ENCODE measurements at places on chromosomes 16 and 17.

GRCh38 chr17:20253323-20253722, 214.0 kb downstream of the LGALS9B start:
- DNase-seq = no peak

- peak; percentile 55 for DNase-seq
Measured at GRCh38 chr17:1179818-1180742, at the start of gene ABR. TSS of gene ABR (minus strand) at chr17:1179981. CDS start at chr17:1179727, 254 bp downstream.

DNA sequence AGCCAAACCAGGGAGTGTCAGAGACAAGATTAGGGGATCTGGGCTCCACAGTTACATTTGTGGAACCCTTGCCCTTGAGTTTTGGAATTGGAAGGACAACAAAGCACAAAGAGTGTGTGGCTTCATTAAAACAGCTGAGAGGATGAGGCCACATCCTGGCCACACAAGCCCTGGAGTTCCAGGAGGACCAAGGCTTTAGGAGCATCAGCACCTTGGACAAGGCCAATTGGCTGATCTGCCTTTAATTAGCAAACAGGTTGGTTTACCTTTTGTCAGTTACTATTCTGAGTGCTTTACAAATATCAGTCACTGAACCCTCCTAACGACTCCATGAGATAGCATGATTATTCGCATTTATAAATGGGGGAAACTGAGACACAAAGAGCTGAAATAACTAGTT, 54.7 kb downstream of the SLC6A2 start:
- no peak for DNase-seq

DNA sequence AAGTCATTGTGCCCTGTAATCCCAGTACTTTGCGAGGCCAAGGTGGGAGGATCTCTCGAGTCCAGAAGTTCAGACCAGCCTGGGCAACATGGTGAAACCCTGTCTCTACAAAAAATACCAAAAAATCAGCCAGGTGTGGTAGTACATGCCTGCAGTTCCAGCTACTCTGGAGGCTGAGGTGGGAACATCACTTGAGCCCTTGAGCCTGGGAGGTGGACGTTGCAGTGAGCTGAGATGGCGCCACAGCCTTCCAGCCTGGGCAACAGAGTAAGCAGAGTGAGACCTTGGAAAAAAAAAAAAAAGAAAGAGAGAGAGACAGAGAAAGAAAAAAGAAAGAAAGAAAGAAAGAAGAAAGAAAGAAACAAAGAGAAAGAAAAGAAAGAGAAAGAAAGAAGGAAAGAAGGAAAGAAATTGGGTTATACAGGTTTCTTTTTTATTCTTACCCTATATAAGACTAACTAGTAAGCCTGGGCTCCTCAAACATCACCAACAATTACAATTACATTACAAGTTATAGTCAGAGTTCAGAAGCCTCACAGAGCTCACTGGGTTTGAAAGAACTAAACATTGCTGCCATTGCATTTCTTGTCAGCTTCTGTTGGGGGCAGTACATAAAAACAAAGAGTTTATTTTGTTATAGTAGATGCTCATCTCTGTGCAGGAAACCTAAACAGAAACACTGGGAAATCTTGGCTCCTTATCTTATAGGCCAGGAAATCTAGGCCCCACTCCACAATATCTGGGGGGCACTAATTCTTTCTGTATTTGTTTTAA, 6.7 kb upstream of the ABCA9 start:
- DNase-seq = no peak

- no peak for DNase-seq
Measured at GRCh38 chr16:1261131-1261892, 5.4 kb downstream of the TPSD1 start.

Measured in left ventricle myocardium inferior (tissue), 1 donor.